SJSA1 (cell line): ENCODE measurements at places on chromosomes 4 and X. TPM values are rescaled to one million over a fixed set of nuclear protein-coding genes. Genes with fewer than 3 reads are reported as not detected.

PHOX2B gene
- total RNA-seq = not detected in 2 replicates

CENPU gene
- 106 and 111 TPM in 2 replicates for total RNA-seq

CFAP97 gene
- 19.6 and 28.8 TPM in 2 replicates for total RNA-seq

SLC9B1 gene
- 1.5 TPM in 1 of 2 replicates, not detected in the other for total RNA-seq

FGFBP1 gene
- not detected in 2 replicates for total RNA-seq

UGT8 gene
- total RNA-seq = not detected in 2 replicates

FRAS1 gene
- total RNA-seq = 0.19 and 0.21 TPM in 2 replicates

DIAPH2 gene
- total RNA-seq = 1.8 and 4.1 TPM in 2 replicates

EDA2R gene
- 2.1 and 6.6 TPM in 2 replicates for total RNA-seq

MBTPS2 gene
- total RNA-seq = 7.9 and 10.1 TPM in 2 replicates

TRIM75 gene
- not detected in 2 replicates for total RNA-seq

CENPI gene
- total RNA-seq = 40.7 and 43.6 TPM in 2 replicates

MAGEA2 gene
- total RNA-seq = not detected in 2 replicates

MAPK10 gene
- 18.6 and 24.7 TPM in 2 replicates for total RNA-seq

DAPP1 gene
- 0.32 TPM in 1 of 2 replicates, not detected in the other for total RNA-seq

ARHGEF38 gene
- total RNA-seq = not detected in 2 replicates

ZNF630 gene
- total RNA-seq = 0.47 and 0.58 TPM in 2 replicates

GPR50 gene
- total RNA-seq = not detected in 2 replicates

CT47C1 gene
- not detected in 2 replicates for total RNA-seq

IQCM gene
- not detected in 2 replicates for total RNA-seq

P2RY8 gene
- not detected in 2 replicates for total RNA-seq

PDCL2 gene
- total RNA-seq = not detected in 2 replicates
